ENCODE measurements at places on chromosomes 6 and 20.

GRCh38 chr20:61414455-61414991 is 162.5 kb downstream of the CDH4 start:
- DNase-seq = no peak

- no peak for DNase-seq
These were observed 12.8 kb downstream of the RNF114 start for GRCh38 chr20:49948809-49949507.

GRCh38 chr20:61114493-61115175 is 137.4 kb upstream of the CDH4 start:
- DNase-seq = no peak

GRCh38 chr6:82741996-82742385 is 323.6 kb downstream of the UBE3D start:
- no peak for DNase-seq

DNA sequence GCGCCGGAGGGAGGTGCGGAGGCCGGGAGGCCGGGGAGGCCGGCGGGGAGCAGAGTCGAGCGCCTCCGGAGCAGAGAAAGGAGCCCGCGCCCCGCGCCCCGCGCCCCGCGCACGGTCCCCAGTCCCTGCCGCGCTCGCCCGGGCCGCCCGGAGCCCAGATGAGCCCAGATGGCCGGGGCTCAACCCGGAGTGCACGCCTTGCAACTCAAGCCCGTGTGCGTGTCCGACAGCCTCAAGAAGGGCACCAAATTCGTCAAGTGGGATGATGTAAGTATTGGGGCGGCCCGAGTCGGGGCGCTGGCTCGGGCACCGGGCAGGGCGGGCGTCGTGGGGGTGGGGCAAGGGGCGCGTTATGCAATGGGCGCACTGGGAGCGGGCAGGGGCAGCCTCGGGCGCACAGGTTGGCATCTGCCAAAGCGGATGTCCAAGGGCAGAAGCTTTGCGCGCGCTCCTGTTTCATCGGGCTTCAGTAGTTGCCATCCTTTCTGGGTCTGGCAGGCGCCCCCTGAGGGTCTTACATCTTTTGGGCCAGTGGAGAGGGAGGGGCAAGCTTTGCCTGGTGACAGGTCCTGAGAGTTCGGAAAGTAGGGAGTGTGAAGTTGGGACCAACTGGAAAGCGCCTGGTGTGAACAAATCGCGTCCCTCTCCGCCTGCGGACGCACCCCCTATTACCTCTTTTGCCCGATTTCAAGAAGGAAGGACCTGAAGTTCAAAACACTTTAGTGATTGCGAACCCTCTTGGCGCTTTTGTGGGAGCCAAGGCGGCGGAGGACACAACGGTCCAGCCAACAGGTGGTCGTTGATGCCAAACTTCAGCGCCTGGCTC is 631 bp downstream of the PLCB1 start:
- DNase-seq = peak; percentile 58

GRCh38 chr6:127100510-127101140 is 17.8 kb upstream of the RSPO3 start:
- no peak for DNase-seq

- DNase-seq = no peak
These were observed 17.1 kb upstream of the TGM6 start for GRCh38 chr20:2363587-2363986.

- DNase-seq = no peak
These were observed 12.5 kb upstream of the TMEM30A start for GRCh38 chr6:75296811-75297779.

GRCh38 chr20:4568361-4568959 is 153.2 kb upstream of the PRND start:
- no peak for DNase-seq

DNA sequence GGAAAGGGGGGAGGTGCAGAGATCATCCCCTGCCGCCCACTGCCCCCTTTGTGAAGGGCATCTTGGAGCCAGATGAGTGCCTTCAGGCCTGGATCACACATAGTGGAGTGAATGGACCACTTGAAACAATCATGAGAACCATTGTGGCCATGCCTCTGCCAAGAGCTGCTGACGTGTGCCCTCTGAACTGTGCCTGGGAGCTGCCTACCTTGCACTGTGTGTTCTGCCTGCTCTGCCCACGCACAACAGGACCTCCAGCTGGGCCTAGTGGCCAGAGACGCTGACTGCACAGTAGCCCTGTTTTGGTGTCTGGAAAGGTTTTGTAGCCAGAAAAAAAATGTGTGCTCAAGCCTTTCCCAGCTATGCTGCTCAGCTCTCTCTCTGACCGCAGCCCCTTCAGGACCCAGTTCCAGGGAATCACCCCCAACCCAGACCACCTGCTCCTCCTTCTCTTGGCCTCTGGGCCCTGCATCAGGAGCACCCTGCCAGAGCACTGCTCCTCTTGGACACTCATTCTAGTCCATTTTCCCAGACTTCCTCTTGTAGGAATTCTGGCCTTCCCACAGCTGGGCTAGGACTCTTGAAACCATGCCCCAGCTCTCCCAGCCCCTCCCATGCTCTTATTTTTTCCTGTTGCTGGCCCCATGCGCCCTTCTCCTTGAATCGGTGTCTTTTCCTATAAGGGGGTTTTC is 1.6 kb upstream of the ADIG start:
- no peak for DNase-seq

- DNase-seq = no peak
These were observed 120.1 kb downstream of the SNX5 start for GRCh38 chr20:17848249-17849048.

DNA sequence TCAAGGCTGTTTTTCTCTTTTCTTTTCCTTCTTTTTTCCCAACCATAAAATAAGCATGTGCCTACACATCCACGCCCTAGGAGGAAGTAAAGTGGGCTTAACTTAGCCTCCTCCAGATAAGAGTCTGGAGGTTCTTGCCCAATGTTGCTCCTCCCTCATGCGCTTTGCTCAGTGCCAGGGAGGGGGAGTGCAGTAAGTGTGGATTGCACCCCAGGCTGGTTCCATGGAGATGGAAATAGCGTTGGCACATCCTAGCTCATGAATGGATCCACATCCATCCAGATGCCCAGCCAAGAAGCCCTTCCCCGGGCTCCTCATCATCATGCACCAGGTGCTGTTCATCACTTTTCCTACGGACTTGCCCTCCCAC is 58.2 kb downstream of the NEDD9 start:
- DNase-seq = no peak

DNA sequence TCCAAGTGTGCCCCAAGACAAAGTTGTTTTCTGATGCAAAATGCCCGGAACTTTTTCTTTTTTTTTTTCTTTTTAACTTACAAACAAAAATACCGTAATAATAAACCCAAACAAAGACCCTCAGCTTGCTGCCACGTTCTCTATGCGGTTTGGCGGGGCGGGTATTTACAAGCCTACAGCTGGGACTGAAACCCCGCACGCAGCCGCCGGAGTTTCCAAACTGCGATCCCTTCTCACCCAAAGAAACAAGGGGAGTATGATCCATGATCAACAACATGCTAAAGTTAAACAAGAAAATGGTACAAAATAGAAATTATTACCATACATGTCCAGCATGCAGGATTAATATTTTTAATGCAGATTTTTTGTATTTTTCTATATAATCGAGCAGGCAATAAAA is 2.1 kb downstream of the MAFB start:
- no peak for DNase-seq

All from right kidney (tissue), 9 donors.